ENCODE measurements at places on chromosomes 5 and 9.

DNA sequence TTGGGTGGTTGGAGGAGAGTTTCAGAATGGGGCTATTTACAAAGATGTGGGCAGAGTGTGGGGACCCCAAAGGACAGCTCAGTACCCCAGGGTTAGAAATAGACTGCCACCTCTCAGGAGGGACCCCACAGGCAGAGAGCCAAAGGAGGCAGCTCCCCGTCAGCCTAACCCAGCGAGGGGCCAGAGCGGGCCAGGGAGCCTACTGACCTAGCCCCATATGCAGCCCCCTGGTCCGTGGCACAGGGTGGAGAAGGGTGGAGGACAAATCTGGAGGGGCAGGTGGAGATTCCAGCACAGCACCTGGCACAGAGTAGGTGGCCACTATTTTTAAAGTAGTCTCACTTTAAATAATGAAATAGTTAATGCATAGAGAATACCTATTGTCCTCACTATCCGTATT lies 67.2 kb upstream of the ANGPTL2 start:
- DNase-seq = no peak

DNA sequence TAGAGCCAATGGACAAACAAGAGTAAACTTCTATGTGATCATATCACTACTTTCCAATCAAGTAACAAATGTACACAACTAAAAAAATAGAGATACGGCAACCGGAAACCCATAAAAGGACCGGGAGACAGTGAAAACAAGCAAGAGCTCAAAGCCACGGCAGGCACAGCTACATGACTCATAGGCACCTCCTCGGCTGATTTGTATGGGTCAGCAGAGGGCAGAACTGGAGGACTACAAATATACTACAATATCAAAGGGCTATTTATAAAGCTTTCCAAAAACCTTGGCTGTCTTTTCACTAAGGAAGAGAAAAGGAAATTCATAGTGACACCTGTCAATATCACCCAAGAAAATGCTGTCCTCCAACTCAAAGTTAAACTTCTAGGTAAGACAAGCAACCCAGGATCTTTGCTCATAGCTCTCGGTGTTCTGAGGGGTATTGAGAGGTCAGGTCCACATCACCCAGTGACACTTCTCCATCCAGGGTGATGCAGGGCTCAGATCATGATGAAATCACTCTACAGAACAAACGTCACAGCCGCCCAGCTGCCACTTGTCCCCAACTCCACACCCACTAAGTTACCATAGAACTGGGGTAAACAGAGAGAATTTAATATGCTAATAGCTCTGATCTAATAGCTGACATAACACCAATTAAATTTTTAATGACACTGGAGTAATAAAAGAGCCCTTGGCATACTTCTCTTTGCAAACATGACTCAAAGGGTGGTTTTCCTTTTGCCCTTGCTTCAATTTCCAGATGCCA lies 41.3 kb downstream of the PFDN1 start:
- peak; percentile 75 for DNase-seq

- no peak for DNase-seq
Measured at GRCh38 chr9:111582888-111583287, 16.6 kb downstream of the PTGR1 start.

GRCh38 chr5:9069650-9070049 lies 476.2 kb downstream of the SEMA5A start:
- DNase-seq = no peak

DNA sequence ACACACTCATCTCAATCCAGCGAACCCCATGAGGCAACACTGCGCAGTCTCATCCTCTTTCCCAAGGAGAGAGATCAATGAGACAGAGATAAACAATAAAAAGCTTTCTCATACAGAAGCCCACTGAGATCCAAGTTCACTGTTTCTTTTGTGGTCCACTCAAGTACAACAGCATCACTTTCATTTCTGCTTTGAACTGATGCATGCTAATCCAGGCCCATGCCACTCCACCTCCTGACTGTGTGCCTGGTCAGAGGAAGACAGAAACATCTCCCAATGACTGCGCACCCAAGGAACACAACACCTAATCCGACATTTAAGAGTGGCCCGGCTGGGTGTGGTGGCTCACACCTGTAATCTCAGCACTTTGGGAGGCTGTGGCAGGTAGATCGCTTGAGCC lies 104.0 kb downstream of the SERINC5 start:
- DNase-seq = peak; percentile 74

GRCh38 chr5:8752595-8752994 lies 793.3 kb downstream of the SEMA5A start:
- DNase-seq = no peak

- no peak for DNase-seq
Measured at GRCh38 chr9:73059247-73059646, 92.4 kb upstream of the ANXA1 start.

GRCh38 chr9:116383936-116384335 lies 230.3 kb downstream of the PAPPA start:
- DNase-seq = no peak

- no peak for DNase-seq
Measured at GRCh38 chr9:98807070-98807813, at the start of gene GALNT12. TSS of gene GALNT12 (plus strand) at chr9:98807670. CDS start at chr9:98807699, 29 bp downstream.

DNA sequence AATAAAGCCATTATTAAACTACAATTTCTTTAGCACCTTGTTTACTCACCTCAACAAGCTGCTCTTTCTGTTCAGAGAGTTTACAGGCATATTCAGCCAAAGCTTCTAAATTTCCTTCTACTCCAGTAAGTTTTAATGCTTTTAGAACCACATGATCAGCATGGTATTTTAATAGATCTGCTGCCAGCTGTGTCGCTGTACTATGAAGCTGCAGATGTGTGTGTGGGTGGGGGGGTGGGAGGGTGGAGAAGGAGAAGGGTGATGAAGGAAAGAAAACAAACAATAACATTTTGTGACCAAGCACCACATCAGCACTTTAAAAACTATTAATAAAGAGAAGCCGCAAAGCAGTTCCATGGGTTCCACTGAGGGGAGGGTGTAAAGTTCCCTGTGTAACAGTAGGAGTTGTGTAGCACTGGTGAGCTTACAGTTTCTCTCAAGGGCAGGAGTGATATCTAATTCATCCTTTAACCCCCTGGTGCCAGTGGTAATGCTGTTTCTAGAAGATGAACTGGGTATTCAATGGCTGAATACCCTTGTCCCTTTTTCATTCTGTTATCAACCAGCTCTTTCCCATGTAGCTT lies 38.5 kb downstream of the ABITRAM start:
- DNase-seq = no peak

GRCh38 chr9:89751079-89751825 lies 146.4 kb downstream of the GADD45G start:
- no peak for DNase-seq

GRCh38 chr5:127804886-127805426 lies 101.8 kb downstream of the CCDC192 start:
- no peak for DNase-seq

- no peak for DNase-seq
Measured at GRCh38 chr5:148665431-148665830, 11.1 kb upstream of the HTR4 start.

- no peak for DNase-seq
Measured at GRCh38 chr5:147240266-147240985, 5.6 kb downstream of the STK32A start.

DNA sequence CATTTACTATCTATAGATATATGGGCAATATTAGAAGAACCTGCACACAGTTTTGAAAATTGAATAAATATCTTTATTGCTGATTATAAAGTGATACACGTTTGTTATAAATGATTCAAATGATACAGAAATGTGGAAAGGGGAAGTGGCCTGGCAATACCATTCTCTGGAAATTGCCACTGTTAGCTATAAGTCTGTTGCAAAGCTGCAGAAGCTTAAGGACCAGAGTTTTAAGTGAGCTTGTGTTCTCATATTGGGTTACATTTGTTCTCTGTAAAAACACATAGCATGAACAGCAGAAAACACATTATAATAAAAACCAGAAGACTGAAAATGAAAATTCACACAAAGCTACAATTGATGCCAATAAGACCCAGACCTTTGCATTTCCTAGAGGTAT lies 59.6 kb downstream of the RASGRF2 start:
- no peak for DNase-seq

DNA sequence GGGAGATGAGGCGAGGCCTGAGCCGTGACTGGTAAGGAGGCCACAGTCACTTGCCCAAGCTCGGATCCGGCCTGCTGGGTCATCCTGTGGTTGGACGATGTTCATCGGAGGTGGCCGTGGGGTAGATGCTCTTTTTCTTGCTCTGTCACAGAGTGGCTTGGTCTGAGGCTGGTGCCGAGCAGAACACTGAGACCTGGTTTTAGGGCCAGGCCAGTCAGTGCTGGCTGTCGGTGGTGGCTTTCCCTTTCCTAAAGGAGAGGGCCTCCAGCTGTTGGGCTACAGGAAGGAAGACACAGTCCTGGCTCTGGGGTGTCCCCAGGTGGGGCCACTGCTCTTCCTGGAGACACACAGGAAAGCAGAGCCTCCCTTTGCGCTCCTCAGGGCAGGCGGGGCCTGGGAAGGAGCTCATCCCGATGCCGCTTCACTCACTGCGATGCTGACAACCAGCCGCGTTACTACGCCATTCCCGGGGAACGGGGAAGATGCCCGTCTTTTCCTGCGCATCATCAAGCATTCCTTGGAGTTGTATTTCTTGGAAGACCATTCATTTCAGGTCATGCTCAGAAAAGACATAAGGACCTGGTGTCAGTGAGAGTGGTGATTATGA lies 254.8 kb upstream of the IRX4 start:
- DNase-seq = no peak

- DNase-seq = no peak
Measured at GRCh38 chr9:107751567-107752210, 262.1 kb upstream of the KLF4 start.

GRCh38 chr9:6090277-6091210 lies 75.1 kb upstream of the RANBP6 start:
- no peak for DNase-seq

DNA sequence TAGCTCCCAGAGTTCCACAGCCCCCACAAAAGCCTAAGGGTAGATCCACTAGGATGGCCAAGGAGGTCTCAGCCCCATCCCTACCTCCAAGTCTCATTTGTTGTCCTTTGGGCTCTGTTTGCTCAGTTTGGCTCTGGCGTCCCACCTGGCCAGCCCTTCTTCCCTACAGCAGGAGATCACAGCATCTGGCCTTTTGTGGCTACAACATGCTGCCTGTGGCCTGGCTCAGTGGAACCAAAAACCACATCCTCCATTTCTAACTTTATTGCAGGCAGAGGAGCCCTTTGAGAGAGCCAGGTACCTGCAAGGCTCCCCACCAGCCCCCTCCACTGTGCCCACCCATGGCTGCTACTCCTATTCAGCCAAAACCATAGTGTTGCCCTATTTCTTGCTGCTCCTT lies 11.4 kb downstream of the JADE2 start:
- no peak for DNase-seq

GRCh38 chr9:33211695-33212393 lies 28.1 kb upstream of the SPINK4 start:
- DNase-seq = no peak

DNA sequence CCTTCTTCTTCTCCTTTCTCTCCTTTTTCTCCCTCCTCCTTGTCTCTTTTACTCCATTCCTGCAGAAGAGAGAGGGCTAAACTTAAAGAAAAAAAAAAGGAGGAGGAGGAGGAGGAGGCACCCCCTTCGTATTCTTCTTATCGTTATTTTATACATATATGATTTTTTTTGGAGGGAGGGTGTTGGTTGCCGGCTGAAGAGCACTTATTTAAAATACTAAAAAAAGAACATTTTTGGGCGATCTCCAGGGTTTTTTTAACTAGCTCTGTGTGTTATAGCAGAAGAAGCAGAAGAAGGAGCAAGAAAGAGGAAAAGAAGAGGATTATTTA lies 381 bp downstream of the NR2F1 start:
- no peak for DNase-seq

DNA sequence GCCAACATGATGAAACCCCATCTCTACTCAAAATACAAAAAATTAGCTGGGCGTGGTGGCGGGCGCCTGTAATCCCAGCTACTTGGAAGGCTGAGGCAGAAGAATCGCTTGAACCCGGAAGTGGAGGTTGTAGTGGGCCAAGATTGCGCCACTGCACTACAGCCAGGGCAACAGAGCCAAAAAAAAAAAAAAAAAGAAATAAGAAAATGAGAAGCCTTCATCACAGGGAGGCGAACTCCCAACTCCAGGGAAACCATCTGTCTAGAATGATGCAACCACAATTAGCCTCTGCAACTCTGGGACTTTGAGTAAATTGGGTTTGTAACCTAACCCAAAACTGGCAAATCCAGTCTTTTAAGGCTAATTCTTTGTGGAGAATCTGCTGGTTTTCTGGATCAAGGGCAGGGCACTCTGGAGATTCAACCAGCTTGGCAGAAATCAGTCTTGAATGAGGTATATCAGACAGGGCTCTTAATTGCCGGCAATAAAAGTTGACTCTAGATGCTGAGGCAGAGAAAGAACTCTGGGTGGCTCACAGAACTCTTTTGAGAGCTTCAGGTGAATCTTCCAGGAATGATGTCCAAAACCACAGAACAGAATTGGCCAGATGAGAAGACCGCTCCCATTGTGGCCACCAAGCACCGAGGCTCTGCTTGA lies 9.9 kb downstream of the S100Z start:
- peak; percentile 74 for DNase-seq

DNA sequence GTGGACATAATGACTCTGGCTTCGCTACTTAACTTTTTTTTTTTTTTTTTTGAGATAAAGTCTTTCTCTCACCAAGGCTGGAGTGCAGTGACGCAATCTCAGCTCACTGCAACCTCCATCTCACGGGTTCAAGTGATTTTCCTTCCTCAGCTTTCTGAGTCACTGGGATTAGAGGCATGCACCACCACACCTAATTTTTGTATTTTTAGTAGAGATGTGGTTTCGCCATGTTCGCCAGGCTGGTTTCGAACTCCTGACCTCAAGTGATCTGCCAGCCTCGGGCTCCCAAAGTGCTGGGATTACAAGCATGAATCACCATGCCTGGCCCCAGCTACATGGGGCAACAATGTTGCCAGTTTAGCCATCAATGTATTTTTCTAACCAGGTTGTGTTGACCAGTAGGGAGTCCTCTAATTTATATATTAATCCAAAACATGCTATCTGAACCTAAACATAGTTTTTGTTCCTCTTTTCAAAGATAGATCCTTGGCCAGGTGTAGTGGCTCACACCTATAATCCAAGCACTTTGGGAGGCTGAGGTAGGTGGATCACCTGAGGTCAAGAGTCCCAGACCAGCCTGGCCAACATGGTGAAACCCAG lies 120.3 kb upstream of the LHFPL2 start:
- peak; percentile 76 for DNase-seq

- DNase-seq = no peak
Measured at GRCh38 chr9:36789886-36790285, 217.2 kb downstream of the MELK start.

- DNase-seq = no peak
Measured at GRCh38 chr5:154118893-154119336, 71.6 kb upstream of the GALNT10 start.

DNA sequence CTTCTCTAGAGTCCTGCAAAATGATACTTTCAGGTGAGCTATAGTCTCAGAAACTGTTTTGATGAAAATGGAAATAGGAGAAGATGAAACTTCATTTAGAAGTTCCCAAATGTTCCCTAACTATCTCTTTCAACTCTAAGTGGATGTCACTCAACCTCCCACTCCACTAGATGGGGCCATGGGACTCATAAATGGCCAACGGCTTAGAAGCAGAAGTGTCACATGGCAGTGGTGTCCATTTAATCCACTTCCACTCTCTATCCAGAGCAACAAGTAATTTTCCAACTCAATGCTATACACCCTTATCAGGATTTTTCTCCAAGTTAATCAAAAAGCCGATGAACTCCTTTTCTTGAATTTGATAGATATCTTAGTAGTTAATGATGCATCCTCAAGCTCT lies 295.7 kb downstream of the EDIL3 start:
- DNase-seq = peak; percentile 50

GRCh38 chr5:136018814-136019783 lies 9.7 kb upstream of the TGFBI start:
- no peak for DNase-seq

- peak; percentile 40 for DNase-seq
Measured at GRCh38 chr5:44774279-44774880, 34.4 kb upstream of the MRPS30 start.
